Fibroblast of pulmonary artery (primary cell): ENCODE measurements at places on chromosomes 1 and 21.
A peak's percentile ranks its signal among the peaks of the same experiment; 100 is the strongest.

- DNase-seq: no peak
Observed at GRCh38 chr1:25113086-25113485, 119.2 kb downstream of the SYF2 start.

DNA sequence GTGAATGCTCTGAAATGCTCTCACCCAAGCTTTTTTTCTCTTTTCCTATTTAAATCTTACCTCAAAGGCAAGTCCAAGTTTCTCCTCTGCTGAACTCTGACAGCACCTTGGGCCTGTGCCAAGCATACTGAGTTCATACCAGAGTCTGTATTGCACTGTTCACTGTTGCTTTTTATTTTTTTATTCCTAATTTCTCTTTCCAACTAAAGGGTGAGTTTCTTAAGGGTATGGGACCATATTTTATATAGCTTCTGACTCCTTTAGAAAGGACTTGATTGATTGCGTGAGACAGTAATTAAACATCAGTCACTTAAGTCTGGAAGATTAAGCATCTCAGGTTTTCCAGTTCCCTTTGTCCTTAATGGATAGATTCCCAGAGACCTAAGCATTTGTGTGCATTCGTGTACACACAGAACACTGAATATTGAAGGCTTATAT lies 69.9 kb downstream of the CACHD1 start:
- DNase-seq: peak; percentile 87

- DNase-seq: no peak
Observed at GRCh38 chr21:27306791-27307775, 340.2 kb upstream of the ADAMTS5 start.

DNA sequence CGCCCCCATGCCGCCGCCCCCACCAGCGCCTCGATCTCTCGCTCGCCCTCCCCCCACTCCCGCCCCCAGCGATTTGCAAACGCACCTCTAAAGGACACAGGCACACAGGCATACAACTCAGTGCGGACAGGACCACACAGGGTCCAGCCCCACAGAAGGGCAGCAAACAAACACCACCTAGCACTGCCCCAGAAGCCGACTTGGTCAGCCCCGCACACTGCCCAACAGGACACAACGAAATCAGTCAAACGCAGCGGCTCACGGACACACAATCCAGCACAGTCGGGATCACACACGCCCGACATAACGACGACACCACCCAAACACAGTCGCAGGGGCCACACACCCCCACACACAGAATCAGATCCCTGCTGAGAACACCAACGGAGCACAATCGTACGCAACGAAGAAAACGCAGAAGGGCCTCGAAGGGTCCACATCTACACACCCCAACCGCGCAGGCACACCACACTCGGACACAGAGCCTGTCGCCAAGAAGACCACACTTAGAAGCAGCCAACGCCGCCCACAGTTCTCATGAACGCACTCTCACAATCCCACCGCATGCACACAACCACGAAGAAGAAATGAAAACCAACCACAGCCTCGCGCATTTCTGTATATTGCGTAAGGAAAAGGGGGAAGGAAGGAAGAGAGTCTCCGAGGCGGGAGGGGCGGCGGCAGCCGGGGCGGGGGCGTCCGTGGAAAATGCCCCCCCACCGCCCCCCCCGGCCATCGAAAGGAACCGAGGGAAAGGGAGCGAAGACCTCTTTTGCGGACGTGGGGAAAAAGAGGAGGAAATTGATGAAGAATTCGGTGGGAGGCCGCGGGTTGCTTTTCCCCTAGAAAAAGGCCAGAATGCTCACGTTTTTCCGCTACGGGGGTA lies 481 bp downstream of the TAL1 start:
- peak; percentile 57 for DNase-seq

DNA sequence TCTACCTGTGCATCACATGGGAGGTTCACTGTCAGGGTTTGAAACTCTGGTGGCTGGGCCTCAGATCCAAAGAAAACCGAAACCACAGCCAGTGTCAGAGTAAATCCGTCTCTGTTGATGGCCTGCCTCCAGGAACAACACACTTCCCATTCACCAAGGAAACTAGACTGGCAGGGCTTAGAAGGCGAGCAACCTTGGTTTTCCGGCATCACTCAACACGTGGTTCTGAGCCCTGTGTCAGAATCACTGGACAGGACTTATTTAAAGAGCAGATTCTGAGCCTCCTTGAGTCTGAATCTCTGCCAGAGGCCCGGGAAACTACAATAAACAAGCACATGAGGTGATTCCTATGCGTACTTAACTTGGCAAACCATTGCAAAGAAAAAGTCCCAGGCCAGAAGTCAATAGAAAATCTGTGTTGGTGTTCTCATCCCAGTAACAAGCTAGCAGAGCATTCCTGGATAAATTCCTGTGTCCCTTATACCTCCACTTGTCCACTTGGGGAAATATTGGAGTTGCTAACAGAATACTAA lies 70.0 kb downstream of the KCTD3 start:
- DNase-seq: peak; percentile 55

- DNase-seq: no peak
Observed at GRCh38 chr1:36735939-36736730, 253.4 kb upstream of the CSF3R start.

- DNase-seq: no peak
Observed at GRCh38 chr1:234638832-234639799, 29.1 kb upstream of the IRF2BP2 start.

- no peak for DNase-seq
Observed at GRCh38 chr1:151529211-151529702, 10.9 kb upstream of the TUFT1 start.

DNA sequence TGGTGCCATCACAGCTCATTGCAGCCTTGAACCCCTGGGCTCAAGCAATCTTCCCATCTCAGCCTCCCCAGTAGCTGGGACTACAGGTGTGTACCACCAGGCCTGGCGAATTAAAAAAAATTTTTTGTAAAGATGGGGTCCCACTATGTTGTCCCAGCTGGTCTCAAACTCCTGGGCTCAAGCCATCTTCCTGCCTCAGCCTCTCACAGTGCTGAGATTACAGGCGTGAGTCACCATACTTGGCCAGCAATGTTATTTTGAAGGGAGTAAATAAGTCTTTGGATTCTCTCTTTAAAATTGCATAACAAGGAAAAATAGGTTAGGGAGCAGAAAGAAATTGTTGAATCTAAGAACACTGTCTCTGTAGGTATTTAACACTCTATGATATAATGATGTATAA lies 111.3 kb downstream of the RPS6KC1 start:
- peak; percentile 82 for DNase-seq

GRCh38 chr21:24423546-24423945 lies 1183.7 kb downstream of the MRPL39 start:
- DNase-seq: no peak

GRCh38 chr1:117685936-117686806 lies 80.3 kb downstream of the TENT5C start:
- DNase-seq: no peak

DNA sequence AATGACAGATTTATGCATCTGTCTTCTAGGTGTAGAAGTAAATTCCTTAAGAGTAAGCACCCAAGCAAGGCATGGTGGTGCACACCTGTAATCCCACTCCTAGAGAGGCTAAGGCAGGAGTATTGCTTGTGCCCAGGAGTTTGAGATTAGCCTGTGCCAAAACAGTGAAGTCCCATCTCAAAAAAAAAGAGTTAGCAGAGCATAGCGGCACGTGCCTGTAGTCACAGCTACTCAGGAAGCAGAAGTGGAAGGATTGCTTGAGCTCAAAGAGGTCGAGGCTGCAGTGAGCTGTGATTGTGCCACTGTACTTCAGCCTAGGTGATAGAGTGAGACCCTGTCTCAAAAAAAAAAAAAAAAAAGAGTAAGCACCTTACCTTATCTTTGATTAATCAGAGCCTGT lies 15.1 kb upstream of the TIPRL start:
- DNase-seq: no peak

- no peak for DNase-seq
Observed at GRCh38 chr1:1920608-1921458, 1.8 kb upstream of the TMEM52 start.

GRCh38 chr1:59569198-59569597 lies 245.6 kb upstream of the HOOK1 start:
- no peak for DNase-seq

DNA sequence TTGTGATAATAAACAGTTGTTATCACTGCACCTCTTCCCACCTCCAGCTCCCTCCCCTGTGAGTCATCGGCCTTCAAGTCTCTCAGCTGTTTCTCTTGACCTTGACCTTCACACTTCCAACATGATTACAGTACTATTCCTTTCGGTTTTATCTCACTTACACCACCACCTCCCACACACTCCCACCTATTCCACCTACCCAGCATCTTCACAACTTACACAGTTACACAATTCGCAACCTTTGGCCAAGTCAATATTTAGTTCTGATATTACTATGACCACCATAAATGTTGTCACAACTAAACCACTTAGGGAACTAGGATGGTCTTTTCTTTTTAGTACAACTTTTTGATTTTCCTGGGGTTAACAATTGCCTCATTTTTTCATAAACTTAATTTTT lies 60.2 kb downstream of the RIPK4 start:
- peak; percentile 51 for DNase-seq

DNA sequence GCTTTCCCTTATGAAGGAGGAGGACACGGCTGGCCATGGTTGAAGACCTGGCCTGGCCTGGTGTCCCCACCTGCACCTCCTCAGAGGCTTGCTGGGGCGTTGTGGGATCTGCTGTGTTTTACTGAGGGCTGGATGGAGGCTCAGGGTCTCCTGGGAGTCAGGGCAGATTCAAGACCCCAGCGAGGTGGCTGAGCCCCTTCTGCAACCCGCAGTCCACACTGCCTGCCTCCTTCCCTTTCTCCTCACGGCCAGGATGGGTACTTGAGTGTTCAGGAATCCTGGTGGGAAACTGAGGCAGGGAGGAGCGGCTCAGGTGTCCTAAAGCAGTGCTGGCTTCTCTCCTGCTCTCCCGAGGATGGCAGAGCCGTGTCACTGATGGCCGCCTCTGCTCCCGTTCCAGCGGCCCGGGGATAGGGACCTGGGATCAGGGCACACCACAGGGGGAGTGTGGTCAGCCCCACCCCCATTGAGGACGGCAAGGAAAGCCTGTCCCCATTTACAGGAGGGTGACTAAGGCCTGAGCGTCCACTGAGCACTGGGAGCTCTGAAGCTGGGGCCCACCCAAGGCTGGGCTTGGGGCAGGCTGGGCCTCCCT lies 47.5 kb downstream of the TRPM2 start:
- DNase-seq: no peak

GRCh38 chr1:109241841-109242345 lies 7.4 kb upstream of the CELSR2 start:
- no peak for DNase-seq

GRCh38 chr1:18866314-18866713 lies 6.9 kb upstream of the TAS1R2 start:
- DNase-seq: no peak

GRCh38 chr21:45359451-45360217 lies 45.3 kb upstream of the COL18A1 start:
- DNase-seq: no peak

DNA sequence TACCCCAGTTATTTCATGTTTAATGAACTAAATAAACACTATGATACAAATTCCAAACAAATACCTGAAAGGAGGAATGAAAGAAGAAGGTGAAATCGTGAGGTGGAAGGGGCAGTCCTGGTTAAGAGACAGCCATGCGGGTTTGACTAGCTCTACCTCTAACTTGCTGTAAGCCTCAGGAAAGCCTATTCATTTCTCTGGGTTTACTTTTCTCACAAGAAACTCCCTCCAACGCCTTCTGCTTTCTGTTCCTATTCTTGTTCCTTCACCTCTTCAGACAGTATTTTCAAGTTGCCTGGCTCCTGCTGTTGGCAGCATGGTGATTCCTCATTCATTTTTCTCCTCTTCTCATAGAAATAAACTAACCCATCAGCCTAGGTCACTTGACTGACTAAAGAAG lies 92.4 kb downstream of the NTPCR start:
- no peak for DNase-seq

GRCh38 chr1:224466154-224466553 lies 31.6 kb upstream of the WDR26 start:
- DNase-seq: no peak

- peak; percentile 72 for DNase-seq
Observed at GRCh38 chr1:25017436-25018109, 87.5 kb upstream of the RUNX3 start.

DNA sequence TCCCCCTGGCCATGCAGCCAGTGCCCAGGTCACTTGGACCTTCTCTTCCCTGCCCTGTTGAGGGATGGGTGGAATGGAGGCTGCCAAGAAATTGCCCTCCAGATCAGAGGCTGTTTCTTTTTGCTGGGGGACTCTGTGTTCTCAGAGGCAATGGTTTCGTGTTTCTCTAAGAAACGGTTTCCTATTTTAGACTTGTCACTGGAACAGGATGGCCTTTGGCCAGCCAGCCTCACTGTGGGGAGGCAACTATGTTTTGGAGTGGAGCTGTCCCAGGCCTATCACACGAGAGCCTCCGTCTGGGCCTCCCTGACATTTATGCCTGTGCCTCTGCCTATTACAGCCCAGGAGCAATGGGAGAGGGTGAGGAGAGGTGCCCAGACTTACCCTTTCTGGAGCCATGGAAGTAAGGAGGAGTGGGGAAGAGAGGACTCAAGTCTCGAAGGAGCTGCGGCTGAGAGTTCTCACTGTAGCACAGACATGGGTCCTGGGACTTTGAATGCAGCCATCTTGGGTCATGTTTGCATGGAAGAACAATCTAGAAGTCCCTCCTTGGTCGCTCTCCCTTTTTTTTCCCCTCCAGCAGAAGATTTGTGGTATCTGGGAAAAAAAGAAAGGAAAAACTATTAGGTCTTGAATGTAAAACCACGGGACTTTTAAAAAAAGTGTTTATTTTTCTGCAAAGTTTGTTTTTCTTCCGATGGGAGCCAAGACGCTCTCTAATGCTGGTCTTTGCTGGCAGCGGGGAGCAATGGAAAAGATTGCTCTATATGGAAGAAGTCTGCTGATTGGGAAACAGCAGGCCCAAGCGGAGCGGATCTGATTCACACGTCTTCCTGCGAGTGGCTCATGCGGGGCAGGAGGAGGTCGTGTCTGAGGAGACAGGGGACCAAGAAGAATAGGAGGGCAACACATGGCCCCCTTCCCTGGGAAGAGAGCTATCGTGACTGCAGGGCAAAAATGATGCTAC lies 219.2 kb downstream of the FOXD2 start:
- DNase-seq: peak; percentile 46

GRCh38 chr1:25430967-25431881 lies 527 bp downstream of the MACO1 start:
- no peak for DNase-seq

- peak; percentile 78 for DNase-seq
Observed at GRCh38 chr1:12067900-12068821, 5.1 kb downstream of the TNFRSF8 start.

DNA sequence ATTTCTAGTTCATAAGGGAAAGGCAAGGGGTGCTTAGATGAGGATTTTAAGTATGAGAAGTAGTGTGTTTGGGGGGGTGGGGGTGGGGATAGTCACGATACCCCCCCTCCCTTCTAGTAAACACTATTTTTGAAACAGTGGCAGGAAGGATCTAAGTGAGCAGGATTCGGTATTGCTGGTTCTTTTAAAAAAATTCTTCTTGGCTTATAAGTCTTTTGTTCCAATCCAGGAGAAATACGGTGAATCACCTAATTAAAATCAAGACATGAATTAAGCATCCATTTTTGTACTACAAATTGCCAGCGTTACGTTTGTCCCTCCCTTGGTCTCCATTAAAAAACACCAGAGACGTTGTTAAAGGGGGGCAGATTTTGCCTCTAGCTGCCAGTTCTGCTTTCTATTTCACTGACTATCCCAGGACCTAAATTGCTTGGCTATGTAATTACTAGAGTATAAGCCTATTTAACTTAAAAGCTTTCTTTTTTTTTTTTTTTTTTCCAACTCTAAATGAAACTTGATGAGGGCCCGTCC lies 911 bp downstream of the LMO4 start:
- peak; percentile 31 for DNase-seq
